ENCODE measurements at places on chromosomes 4 and X.

- DNase-seq = no peak
These were observed 76.3 kb downstream of the SYNPO2 start for GRCh38 chr4:118964891-118965411.

DNA sequence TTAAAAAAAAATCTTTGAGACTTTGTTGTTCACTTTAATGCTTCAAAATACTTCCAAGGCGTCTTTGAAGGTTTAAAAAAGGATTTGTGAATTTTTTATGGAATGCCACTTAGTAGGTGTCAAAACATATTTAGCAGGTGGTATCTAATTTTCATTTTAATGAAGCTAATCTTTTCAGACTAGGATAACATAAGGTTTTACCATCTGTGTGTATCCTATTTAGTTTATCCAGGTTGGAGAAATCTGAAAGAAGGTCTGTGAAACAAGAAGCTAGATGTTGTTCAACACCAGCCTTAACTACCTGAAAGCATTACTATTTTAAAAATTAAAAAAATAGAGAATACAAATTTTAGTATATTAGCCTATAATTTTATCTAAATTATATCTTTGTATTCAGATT lies 193.4 kb downstream of the GRID2 start:
- DNase-seq = no peak

GRCh38 chr4:123102897-123103471 lies 180.6 kb upstream of the NUDT6 start:
- no peak for DNase-seq

DNA sequence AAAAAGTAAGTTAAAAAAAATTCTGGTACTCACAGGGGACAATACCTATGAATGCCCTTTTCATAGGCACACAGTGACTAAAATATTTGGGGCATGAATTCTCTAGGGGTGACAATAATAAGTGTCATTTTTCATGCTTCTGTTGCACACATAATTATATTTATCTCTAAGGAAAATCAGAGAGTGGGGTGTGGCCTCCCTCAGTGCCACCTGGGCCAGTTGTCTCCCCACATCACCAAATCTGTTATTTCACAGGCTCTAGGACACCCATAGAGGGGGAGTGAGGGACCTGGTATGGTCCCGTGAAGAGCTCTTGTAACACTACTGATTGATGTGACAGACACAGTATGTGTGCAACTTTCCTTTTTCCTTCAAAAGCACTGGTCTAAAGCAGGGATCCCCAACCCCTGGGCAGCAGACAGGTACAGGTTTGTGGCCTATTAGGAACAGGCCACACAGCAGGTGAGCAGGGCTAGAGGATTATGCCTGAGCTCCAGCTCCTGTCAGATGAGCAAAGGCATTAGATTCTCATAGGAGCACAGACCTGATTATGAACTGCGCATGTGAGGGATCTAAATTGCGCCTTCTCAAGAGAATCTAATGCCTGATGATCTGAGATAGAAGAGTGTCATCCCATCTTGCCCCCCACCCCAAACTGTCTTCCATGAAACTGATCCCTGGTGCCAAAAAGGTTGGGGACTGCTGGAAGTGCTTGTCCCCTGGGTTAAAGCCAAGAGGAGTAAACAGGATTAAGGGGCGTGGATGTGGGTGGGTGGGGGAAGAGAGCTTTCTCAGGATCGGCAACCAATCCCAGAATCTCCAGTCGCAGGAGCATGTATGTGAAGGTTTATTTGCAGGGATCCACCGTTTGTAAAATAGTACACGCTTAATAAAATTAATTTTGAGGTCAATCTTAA lies 856 bp downstream of the SLC9B1 start:
- no peak for DNase-seq

DNA sequence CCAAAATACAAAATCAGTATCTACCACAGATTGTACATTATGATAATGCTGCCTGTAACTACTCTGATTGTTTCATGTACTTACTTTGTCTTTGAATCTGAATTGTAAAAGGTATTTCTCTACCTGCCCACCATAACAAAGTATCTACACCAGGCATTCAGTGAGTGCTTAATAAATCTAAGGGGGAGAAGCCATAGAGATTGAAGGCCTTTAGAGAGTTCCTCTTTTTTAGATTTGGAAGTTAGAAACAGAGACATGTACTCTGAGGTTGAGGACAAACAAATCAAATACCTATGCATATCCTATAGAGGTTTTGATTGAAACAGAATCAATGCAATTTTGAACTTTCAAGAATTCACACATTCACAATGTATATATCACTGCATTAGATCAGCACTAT lies 42.7 kb downstream of the SAT1 start:
- DNase-seq = no peak

- no peak for DNase-seq
These were observed 640.0 kb upstream of the BOD1L1 start for GRCh38 chr4:14267373-14268060.

DNA sequence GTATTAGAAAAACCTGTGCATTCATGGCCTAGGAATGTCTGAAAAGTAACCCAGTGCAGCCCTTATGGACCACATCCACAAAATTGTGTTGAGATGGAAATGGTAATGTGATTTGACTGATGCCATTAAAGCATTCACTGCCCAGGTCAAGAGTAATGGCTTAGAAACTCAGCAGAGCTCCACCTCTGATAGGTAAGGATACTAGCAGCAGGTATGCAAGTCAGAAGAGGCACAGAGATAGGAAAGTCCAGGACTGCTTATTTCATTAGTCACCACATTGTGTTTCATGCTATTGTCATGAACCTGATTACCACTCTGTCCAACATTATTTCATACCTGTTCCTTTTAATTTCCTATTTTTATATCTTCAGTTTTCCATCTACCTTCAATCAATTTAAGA lies 2042.2 kb downstream of the ARAP2 start:
- DNase-seq = no peak

DNA sequence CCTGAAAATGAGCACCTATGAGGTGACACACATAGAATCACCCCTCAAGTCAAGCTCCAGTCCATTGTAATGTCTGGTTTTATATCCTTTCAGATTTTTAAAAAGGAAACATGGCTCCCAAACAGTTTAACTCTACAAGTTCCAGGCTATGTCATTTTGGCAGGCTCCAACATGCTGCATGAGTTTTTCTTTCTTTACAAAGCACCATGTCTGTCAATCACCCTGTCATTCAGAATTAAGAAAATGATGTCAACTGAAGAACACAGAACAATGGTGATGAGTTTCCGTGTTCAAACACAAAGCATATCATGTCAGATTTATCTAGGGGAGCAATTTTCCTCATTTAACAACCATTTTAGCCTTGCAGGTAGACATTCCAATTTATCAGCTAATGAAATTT lies 106.5 kb downstream of the AMMECR1 start:
- DNase-seq = no peak

DNA sequence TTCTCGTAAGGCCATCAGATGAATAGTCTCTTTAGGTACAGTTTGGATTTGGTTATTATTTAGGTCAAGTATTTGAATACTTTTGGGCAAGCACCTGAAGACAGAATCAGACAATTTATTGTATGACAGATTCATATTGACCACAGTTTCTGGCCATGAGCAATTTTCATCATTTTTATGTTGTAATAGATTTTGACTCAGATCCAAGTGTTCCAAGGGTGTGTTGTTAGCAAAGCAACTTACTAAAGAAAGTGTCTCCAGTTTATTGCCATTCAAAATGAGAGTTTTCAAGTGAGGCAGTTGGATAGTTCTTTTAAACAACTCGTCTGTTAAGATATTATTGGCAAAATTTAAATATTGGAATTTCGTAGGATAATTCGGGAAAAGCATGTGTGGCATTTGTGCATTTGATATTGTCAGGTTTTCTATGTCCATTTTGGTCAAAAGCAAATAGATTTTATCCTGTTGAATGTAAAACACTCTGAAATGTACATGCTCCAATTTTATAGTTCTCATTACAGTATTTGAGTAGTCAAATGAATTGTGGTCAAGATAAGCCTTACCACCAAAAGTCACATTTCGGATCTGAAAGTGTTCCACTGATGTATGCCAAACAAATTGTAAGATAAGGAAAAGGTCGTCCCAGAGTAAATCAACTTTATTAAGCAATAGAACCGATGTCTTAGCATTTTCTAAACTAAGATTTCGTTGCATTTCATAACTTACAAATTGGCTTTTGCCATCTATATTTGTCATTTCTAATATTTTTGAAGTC lies 8.4 kb downstream of the TLR10 start:
- no peak for DNase-seq

DNA sequence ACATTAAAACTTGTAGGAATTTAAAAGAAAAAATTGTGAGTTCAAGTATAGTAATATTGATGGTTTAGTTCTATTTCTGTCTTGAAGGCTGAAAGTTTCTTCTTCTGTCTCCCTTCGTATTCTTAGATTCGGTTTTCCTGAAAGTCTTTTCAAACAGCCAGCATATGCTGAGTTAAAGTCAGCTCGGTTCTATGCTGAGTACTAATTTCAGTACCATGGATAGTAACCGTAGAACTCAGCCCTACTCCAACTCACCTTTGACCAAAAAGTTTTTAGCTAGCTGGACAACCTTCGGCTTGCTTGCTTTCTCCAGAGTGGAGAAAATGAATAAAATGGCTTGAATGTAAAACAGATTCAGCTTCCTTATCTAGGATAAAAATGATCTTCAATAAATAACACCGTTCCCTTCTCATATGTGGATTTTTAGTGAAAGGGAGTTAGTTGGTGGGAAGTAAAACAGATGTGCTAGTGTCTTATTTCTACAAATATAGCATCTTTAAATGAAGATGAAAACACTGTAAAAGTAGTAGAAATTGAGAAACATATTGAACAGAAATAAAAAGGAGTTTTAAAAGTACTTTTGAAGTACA lies 5.2 kb downstream of the POU4F2 start:
- no peak for DNase-seq

- no peak for DNase-seq
These were observed 44.9 kb downstream of the CCNG2 start for GRCh38 chr4:77201857-77202256.

DNA sequence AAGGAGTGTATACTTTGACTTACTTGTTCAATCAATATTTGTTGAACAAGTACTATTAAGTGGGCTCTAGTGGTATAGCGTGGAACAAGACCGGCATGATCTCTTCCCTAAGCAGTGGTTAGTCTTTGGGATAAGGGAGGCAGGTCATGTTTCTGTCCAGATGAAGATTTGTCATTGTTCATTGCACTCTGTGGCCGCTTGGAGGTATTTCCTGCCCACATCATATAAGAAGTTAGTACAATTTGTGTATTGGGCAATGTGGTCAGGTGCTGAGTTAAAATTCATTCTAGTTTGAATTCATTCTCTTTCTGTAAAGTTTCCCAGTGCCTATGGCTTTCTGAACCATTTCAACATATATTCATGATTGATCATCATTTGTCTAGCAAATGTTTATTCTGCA lies 101.1 kb upstream of the SHISA3 start:
- DNase-seq = no peak

- DNase-seq = no peak
These were observed 2506.6 kb downstream of the ARAP2 start for GRCh38 chr4:33737726-33738125.

GRCh38 chr4:67573193-67573592 lies 14.7 kb downstream of the STAP1 start:
- DNase-seq = no peak

GRCh38 chr4:124903995-124904722 lies 191.6 kb upstream of the ANKRD50 start:
- DNase-seq = no peak

- no peak for DNase-seq
These were observed 116.1 kb downstream of the SHROOM3 start for GRCh38 chr4:76550966-76551780.

- no peak for DNase-seq
These were observed 3.0 kb downstream of the GPR174 start for GRCh38 chrX:79147477-79147876.

GRCh38 chrX:137313627-137314026 lies 252.3 kb upstream of the ZIC3 start:
- no peak for DNase-seq

DNA sequence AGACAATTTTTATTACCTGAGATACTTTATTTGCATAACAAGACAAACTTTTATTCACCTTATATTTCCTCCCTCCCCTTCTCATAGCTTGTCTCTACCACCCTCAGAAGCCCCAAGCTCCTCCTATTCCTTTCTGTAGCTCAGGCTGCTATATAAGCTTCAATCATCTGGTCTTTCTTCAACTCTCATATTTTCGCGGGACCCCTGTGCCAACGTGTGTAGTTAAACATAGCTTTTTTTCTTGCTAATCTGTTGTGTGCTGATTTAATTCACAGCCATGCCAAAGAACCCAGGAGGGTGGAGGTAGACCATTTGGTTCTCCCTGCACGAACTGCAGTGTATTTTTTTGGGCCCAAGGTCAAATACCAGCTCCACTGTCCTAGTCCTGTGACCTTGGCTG lies 21.1 kb upstream of the CD38 start:
- DNase-seq = no peak

GRCh38 chr4:81522711-81523110 lies 51.0 kb upstream of the RASGEF1B start:
- no peak for DNase-seq

GRCh38 chr4:169659716-169660670 lies 39.6 kb downstream of the CLCN3 start:
- peak; percentile 15 for DNase-seq

- DNase-seq = no peak
These were observed 249.4 kb downstream of the NDST4 start for GRCh38 chr4:114864060-114864459.

DNA sequence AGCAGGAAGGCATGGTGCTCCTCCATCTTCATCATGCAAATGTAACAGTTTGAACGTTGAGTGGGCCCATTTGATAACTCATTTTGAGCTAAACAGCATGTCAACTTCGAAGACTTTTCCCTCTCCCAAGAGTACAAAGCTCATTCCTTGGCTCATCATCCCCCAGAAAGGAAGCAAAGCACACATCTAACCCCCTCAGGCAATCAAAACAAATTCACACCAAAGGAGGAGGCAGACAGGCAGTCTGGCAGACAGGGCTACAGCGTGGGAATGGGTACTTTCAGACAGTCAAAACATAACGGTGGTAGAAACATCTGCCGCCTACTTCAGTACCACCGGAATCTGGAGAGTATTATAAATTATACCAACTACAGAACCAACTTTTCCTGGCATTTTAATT lies 81.7 kb downstream of the PCDH19 start:
- no peak for DNase-seq
